Esophagus squamous epithelium (tissue), 5 donors: ENCODE measurements at places on chromosomes 1 and 21.

GRCh38 chr1:19325368-19325957, 13.3 kb downstream of the SLC66A1 start:
- DNase-seq = no peak

GRCh38 chr1:203128431-203128715, 847 bp downstream of the ADORA1 start:
- DNase-seq = no peak

DNA sequence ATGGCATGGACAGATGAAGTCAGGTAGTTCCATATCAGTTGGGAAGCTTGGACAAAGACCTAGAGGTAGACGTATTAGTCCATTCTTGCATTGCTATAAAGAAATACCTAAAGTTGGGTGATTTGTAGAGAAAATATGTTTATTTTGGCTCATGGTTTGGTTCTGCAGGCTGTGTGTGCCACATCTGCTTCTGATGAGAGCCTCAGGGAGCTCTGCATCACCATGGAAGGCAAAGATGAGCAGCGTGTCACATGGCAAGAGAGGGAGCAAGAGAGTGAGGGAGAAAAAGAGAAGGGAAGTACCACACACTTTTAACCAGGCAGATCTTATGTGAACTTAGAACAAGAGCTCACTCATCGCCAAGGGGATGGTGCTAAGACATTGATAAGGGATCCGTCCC, 9.0 kb downstream of the TSACC start:
- DNase-seq = no peak

GRCh38 chr1:224781800-224782199, 147.7 kb upstream of the DNAH14 start:
- no peak for DNase-seq

GRCh38 chr1:200907611-200908097, 13.0 kb downstream of the INAVA start:
- DNase-seq = no peak

- DNase-seq = no peak
These were observed 26.8 kb downstream of the PPP2R5A start for GRCh38 chr1:212311836-212312497.

GRCh38 chr1:245654460-245655050, 499.8 kb downstream of the KIF26B start:
- DNase-seq = no peak

DNA sequence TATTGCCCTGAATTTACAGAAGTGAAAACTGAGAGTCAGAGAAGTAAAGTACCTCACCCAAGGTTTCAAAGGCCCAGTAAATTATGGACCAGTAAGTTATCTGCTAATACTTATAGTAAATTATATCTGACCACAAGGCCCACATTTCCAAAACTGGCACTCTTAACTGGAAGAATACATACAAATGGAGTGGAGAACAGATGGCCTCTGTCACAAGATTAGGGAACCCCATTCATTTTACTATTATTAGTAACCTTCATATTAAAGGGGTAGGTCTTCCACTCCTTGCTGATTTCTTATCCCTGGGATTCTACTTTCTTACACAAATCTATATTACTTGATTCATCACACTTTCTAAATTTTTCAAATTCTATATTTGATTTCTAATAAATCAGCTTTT, 588.8 kb downstream of the NEGR1 start:
- DNase-seq = no peak

DNA sequence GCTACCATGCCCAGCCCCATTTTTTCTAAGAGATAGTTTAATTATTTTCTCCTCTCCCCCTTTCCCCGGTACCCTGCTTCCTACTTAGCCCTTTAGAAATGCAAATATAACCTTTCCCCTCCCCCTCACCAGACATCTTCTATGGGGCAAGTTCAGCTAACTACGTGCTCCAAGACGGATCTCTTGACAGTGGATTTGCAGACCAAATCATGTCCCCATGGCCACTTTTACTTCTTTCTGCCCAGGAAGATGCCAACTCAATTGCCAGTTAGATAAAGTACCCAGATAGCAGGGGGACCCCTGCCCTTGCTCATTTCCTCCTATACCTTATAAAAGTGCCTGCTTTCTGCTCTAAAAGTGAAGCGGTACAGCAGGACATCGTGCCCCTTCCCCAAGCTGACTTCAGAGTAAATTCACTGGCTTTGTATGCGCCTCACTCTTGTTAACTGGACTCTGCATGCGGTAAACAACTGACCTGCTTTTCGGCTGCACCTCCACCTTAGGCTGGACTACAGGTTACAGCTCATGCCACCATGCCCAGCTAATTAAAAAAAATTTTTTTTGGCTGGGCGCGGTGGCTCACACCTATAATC, 7.4 kb downstream of the DNAJC11 start:
- DNase-seq = no peak

GRCh38 chr1:235012436-235013210, 116.0 kb downstream of the TOMM20 start:
- DNase-seq = no peak

DNA sequence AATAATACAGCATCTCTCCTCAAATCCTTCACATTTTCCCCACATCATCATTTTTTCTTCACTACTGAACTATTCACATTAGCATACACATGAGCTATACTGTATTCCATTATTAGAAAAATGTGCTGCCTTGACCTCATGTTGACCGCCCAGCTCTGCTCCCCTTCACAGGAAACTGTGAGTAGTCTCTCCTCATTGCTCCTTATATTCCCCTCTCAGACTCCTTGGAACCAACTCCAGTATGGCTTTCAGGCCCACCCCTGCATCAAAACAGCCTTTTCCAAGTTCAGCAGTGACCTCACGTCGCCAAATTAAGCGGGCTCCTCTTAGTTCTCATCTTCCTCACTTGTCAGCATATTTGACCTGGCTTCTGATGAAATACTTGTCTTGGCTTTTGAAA, 59.2 kb upstream of the SPAG17 start:
- DNase-seq = no peak

- DNase-seq = no peak
These were observed 22.7 kb upstream of the BECN2 start for GRCh38 chr1:241934866-241935265.

DNA sequence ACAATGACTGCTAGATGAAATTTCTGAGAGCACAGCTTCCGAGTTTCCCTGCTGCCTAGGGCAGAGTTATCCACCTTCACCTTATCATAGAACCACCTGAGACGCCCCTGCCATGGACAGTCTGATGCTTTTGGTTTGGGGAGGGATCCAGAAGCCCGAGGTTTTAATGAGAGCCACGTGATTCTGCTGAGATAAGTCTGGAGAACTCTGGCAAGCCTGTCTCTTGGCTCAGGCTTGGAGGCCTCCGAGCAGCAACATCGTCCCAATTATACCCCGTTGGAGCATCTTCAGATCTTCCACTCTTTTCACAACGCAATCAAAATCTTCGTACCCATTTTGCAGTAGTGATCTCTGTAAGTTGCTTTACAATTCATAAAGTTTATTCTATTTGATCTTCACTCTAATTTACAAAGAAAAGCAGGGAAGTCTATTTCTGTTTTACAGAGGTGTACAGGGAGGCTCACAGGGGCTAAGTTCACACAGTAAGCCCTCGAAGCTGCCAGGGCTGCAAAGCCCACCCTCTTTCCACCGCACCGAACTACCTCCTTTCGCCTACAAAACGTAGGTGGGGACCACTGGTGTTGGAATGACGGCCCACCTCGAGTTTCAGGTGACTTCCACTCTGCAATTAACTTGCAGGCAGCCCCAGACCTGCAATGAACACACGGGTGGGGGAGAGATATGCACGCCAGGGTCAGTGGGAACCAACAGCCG, 513 bp upstream of the HHAT start:
- DNase-seq = no peak

- no peak for DNase-seq
These were observed 36.7 kb upstream of the IGSF3 start for GRCh38 chr1:116704278-116704677.

- no peak for DNase-seq
These were observed 201.1 kb upstream of the C1orf87 start for GRCh38 chr1:60274422-60275290.

GRCh38 chr1:15425958-15426357, 12.3 kb upstream of the CTRC start:
- no peak for DNase-seq

- DNase-seq = no peak
These were observed 22.2 kb downstream of the DESI2 start for GRCh38 chr1:244675167-244675566.

- DNase-seq = no peak
These were observed 23.2 kb downstream of the NUAK2 start for GRCh38 chr1:205298191-205298994.

DNA sequence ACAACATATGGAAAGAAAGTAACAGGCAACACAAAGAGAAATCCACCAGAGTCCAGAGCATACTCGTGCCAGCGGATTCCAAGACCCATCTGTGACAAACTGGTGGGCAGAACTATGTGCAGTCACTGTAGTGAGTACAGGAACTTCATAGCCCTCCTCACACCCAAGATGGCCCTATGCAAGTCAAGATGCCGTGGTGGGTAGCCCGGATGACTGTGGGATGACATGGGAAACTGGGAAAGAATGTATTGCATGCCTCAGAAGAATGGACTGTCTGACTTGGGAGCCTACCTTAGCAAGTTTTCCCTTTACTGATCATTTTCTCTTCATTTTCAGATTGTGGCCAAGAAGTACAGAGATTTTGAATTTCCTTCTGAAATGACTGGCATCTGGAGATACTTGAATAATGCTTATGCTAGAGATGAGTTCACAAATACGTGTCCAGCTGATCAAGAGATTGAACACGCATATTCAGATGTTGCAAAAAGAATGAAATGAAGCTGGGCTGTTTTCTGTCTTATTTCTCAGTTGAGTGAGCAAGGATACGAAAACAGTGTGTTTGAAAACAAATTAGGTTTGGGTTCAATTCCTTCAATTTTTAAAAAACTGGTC, 47.3 kb downstream of the CLIC6 start:
- no peak for DNase-seq

DNA sequence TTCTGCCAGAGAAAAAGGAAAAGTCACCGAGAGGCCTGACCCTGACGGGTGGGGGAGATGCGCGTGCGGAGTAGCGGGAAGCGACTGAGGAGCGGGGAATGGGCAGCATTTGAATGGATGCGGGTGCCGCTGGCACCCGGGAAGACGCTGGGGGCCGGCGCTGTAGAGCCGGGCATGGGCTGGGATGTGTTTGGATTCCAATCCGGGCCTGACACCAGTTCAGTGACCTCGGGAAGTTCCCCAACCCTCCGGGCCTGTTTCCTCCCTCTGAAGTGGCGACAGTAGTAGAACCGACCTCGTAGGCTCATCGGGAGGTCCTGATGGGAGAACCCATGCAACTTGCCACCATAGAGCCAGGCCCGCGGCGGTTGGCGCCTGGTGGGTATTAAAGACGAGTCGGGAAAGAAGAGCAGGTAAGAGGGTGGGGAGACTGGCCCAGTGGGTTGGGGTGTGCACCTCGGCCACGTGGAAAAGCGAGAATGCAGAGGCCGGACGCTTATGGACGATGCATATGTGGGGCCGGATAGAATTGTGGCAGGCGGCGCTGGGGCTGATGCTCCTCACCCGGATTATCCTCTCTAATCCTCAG, 642 bp upstream of the SLC16A1 start:
- no peak for DNase-seq

GRCh38 chr1:246893191-246893939, 38.4 kb downstream of the AHCTF1 start:
- DNase-seq = no peak

DNA sequence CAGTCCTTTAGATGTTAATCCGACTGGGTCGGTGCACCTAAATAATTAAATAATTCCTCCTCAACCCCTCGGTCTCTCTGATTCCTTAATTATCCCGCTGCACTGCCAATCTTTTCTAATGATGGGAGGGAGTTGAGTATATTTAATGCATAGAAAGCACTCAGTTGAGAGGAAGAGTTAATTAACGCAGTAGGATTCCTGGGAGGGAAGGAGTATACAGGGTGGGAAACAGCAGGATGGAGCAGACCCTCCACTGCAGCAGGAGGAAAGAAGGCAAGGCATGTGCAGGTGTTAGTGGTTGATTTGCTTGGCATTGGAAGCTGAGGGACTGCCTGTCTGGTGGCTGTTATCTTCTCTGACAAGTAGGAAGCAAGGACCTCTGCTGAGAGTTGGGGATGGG, 9.9 kb upstream of the REN start:
- DNase-seq = no peak

- no peak for DNase-seq
These were observed 17.6 kb downstream of the FCRL4 start for GRCh38 chr1:157580179-157580827.

DNA sequence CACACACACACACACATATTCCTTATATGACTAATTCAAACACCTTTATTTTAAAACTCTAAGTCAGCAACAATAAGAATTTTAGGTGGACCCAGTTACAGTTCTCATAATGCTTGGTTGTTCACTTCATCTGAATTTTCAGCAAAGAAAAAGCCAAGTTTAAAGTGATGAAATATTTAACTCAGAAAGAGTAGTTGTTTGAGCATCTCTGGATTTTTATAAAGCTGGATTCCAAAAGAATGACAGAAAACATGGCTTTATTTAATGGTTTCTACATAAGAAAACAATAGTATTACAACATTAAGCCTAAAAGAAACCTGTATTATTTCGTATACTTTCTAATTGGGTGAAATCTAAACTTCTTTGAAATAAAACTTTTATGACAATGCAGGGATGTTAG, 54.2 kb upstream of the ADAMTS5 start:
- no peak for DNase-seq

- no peak for DNase-seq
These were observed 375.8 kb downstream of the NCAM2 start for GRCh38 chr21:21373969-21374368.

DNA sequence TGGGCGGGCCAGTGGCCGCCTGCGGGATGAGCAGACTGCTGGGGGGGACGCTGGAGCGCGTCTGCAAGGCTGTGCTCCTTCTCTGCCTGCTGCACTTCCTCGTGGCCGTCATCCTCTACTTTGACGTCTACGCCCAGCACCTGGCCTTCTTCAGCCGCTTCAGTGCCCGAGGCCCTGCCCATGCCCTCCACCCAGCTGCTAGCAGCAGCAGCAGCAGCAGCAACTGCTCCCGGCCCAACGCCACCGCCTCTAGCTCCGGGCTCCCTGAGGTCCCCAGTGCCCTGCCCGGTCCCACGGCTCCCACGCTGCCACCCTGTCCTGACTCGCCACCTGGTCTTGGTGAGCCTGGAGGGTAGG, 2.1 kb downstream of the B4GALT2 start:
- DNase-seq = no peak

DNA sequence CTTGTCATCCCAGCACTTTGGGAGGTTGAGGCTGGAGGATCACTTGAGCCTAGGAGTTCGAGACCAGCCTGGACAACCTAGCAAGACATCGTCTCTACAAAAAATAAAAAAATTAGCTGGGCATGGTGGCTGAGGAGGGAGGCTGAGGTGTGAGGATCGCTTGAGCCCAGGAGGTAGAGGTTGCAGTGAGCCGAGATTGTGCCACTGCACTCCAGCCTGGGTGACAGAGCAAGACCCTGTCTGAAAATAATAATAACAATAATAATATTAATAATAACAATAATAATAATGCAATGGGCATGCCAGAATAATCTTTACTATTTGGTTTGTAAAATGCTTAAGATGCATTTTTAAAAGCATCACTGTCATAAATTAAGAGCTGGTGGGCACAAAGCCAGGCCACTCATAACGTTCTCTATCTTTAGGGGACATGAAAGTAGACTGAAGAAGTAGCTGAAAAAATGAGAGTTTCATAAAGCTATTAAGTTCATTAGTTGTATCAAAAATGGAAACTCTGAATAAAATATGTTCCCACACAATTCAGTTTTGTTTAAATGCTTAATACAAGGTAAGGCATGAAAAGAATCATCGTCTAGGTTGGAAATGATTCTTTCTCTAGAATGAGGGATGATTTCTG, 51.6 kb upstream of the ITPKB start:
- no peak for DNase-seq

- DNase-seq = no peak
These were observed 18.2 kb upstream of the MSTO1 start for GRCh38 chr1:155591770-155592169.

- no peak for DNase-seq
These were observed 165.6 kb upstream of the POGK start for GRCh38 chr1:166673722-166674121.
